GM04503 (cell line): ENCODE measurements at places on chromosomes 11 and 22.

DNA sequence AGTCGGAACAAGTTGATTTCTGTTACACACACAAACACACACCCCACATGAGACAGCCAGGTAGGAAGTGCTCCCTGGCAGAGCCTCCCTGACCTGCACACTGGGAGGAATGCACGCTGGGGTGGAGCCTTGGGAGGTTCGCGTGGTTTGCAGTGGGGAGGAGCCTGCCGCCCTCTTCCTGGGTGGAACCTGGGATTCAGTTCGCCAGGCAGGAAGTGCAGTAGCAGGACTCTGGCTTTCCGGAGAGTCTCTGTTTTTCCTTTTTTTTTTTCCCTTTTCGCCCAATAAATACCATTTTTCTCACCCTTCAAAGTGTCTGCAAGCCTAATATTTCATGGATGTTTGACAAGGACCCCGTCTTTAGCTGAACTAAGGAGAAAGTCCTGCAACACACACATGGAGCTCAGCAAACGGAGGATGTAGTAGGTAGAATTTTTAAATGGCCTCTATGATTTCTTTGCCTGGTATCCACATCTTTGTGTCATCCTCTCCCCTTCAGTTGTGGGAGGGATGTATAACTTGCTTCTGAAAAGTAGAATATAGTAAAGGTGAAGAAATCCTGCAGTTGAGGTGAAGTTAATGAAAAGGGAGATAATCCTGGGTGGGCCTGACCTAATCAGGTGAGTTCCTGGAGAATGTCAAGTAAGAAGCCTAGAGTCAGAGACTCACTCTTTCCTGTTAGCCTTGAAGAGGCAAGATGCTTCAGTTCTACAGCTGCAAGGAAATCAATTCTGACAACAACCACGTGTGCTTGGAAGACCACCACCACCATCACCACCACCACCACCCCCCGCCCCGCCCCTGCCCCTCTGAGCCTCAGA, 72.9 kb downstream of the PIWIL4 start:
- DNase-seq = no peak

DNA sequence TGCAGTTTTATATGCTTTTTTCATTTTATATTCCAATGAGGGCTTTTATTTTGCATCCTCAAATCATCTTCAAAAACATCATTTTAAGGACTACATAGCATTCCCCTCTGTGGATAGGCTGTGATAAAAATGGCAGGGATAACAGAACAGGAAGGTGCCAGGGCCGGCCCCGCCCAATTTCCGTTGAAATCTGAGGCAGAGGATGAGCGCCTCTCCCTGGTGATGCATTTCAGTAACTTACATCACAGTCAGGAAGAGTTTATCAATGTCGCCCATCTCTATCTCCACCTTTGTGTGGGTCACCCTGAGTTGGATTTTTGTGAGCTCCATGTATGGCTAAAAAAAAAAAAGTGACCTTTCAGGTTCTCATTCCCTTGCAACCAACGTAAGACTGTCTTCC, 201.6 kb downstream of the DSCAML1 start:
- no peak for DNase-seq

GRCh38 chr22:37218399-37218770, 6.1 kb upstream of the SSTR3 start:
- no peak for DNase-seq

GRCh38 chr11:35844579-35844978, 99.3 kb upstream of the LDLRAD3 start:
- DNase-seq = no peak

- DNase-seq = no peak
These were observed 35.1 kb downstream of the EP300 start for GRCh38 chr22:41127451-41127850.

GRCh38 chr11:30984442-30984816, 385.1 kb downstream of the DCDC1 start:
- no peak for DNase-seq

DNA sequence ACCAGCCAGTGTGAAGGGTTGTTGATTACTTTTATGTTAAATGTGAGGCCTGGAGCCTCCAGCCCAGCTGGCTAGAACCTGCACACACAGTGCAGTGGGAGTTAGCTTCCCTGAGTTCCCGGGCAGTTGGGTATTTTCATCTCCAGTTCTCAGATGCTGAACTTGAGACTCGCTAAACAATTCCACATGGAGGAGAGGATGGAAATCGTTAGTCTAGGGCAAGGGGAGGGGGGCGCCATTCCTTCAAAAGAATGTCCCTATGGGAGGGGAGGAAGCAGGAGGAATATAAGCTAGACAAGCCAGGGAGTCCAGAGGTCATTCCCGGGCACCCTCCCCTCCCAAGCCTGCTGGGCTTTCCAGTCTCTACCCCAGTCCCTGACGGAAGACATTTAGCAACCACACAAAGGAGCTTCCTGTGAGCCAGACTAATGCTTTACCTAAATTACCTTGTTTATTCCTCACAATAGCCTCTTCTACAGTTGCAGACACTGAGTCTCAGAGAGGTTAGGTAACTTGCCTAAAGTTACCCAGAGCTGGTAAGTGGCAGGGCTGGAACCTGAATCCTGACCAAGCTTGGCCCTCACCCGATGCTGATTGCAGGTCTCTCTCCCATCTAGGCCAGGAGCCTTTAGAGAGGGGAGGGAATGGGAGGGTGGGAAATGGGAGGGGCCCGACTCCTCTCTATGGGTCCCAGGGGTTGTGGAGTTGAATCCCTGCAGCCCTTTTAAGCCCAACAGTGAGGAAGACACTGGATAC, 1.9 kb upstream of the TSKU start:
- no peak for DNase-seq
